ENCODE measurements at places on chromosomes 6 and 20.

DNA sequence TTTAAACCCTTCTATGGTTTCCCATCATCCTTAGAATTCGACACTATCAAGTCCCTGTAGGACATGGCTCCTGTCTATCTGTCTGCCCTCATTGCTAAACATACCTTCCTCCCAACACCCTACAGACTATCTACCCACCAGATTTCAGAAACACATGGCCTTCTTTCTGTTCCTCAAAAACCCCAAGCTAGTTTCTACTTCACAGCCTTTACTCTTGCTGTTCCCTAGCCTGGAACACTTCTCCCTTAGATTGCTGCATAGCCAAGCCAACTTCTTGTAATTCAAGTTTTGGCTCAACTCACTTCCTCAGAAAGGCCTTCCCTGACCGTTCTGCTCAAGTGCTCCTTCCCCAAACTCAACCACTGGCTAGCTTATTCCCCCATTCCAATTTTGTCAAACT lies 156.2 kb downstream of the BTBD9 start:
- peak; percentile 5 for DNase-seq

GRCh38 chr6:35725721-35726438 lies 11.0 kb upstream of the ARMC12 start:
- peak; percentile 23 for DNase-seq

- no peak for DNase-seq
These were observed 12.5 kb downstream of the OTOR start for GRCh38 chr20:16760431-16761304.

GRCh38 chr6:5729080-5729434 lies 277.7 kb downstream of the NRN1 start:
- no peak for DNase-seq

DNA sequence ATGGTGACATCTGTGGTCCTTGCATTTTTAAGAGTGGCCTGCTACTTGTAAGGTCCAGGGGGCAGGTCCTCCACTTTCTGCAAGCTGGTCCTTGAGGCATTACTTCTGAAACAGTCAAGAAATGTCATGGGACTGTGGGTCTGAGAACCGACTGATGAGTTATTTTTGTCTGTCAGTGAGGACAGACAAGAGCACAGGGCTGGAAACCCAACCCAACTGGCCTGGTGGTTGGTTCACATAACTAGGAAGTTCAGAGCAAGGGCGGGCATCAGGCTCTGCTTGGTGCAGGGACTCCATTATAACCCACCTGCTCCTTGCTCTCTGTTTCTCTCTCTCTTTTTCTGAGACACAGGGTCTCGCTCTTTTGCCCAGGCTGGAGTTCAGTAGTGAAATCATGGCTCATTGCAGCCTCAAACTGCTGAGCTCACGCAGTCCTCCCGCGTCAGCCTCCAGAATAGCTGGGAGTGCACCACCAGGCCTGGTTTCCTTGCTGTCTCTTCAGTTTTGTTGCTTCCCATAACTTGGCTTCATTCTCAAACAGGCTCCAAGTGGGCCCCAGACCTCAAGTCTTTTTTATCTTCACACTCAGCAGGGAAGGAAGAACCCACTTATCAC lies 9.2 kb downstream of the CST3 start:
- DNase-seq = no peak

- peak; percentile 33 for DNase-seq
These were observed 96.7 kb downstream of the TOX2 start for GRCh38 chr20:44011251-44011940.

- peak; percentile 15 for DNase-seq
These were observed 785 bp upstream of the ULBP3 start for GRCh38 chr6:150069706-150070105.

GRCh38 chr6:9834233-9834632 lies 580.6 kb downstream of the TFAP2A start:
- no peak for DNase-seq

DNA sequence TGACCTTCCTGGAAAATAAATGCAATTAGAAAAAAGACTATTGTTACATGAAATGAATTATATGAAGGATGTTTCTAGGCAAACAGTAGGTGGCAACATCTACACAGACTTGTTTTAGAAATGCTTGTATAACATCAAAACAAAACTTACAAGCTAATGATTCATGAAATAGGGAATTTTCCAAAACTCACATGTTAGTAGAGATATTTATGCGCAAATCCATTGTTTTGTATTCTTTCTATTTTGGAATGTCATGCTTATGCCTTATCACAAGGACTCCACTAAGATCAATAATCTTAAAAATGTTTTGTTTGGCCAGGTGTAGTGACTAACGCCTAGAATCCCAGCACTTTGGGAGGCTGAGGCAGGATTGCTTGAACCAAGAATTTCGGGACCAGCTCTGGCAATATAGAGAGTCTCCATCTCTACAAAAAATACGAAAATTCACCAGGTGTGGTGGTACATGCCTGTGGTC lies 32.3 kb upstream of the LGSN start:
- DNase-seq = no peak

GRCh38 chr20:36405255-36405654 lies 99.1 kb downstream of the DLGAP4 start:
- DNase-seq = no peak

- DNase-seq = no peak
These were observed 97.4 kb downstream of the PLCB4 start for GRCh38 chr20:9166153-9166780.

DNA sequence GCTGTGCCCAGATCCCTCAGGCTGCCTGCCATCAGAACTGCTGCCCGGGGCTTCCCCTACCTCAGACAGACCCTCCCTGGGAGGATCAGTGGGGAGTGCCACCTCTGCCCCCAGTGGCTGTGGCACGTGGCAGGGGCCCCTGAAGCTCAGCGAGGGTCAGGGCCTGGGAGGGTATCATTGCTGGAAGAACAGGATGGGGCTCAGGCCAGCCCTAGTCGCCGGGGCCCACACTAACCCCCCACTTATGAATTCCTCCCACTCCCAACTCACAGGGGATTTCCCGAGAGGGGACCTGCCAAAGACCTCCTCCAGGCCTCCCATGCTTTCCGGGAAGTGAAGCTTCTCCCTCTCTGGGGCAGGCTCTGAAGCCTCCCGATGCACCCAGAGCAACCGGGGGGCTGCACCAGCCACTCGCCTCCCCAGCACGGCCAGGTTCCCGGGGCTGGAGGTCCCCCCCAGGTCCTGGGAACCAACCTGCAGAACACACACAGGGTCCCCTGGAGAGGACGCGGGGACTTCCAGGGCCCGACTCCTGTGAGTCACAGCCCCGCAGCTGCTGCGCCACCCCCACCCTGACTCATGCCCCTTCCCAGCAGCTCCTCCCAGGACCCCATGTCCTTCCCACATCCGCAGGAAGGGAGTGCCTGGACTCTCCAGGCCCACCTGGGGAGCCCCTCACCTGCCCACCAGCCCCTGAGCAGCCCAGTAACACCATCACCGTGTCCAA lies 2.5 kb downstream of the TNFRSF6B start:
- no peak for DNase-seq

DNA sequence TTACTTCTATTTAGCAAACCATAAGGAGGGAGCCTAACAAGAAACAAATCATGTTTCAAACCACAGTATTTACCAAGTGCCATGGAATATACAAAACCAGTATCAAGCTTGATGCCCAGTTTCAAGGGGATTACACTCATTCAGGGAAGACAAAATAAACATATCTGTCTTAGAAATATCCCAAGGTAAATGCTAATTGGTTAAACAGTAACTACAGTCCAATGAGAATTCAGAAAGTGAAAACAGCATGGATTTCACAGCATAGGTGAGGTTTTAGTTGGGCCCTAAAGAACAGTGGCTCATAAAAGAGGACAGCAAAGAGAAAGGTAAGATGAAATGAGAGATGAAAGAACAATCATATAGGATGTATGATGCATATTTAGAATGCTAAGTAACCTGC lies 110.3 kb downstream of the CHD6 start:
- DNase-seq = no peak

DNA sequence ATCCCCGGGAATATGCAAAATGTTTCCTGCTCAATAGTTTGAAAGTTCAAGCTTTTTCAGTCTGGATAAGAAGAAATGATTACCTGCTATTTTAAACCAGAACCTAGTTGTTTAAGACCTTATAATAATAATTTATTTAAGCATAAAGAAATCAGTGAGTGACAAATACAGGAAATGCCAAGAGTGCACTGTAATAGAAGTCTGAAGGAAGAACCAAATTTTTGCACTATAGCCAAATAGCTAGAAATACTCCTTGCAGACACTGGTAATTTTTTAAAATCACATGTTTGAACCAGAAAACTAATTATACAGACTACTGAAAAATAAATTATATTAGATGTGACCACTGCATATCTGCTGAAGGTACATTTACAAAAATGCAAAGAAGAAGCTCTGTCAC lies 93.2 kb downstream of the MMS22L start:
- DNase-seq = no peak

GRCh38 chr6:163943607-163944385 lies 529.3 kb downstream of the QKI start:
- DNase-seq = no peak

- no peak for DNase-seq
These were observed 144.1 kb downstream of the QRSL1 start for GRCh38 chr6:106773522-106773921.

DNA sequence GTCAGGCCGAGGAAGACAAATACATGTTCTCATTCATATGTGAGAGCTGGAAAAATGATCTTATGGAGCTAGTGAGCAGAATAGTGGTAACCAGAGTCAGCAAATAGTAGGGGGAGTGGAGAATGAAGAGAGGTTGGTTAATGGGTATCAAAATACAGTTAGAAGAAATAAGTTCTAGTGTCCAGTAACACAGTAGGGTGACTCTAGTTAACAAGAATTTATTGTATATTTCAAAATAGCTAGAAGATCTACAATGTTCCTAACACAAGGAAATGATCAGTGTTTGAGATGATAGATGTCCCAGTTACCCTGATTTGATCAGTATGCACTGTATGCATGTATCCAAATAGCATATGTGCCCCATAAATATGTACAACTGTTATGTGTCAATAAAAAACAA lies 128.4 kb downstream of the BCKDHB start:
- DNase-seq = no peak

- DNase-seq = no peak
These were observed 73.8 kb upstream of the CD93 start for GRCh38 chr20:23159947-23160318.

DNA sequence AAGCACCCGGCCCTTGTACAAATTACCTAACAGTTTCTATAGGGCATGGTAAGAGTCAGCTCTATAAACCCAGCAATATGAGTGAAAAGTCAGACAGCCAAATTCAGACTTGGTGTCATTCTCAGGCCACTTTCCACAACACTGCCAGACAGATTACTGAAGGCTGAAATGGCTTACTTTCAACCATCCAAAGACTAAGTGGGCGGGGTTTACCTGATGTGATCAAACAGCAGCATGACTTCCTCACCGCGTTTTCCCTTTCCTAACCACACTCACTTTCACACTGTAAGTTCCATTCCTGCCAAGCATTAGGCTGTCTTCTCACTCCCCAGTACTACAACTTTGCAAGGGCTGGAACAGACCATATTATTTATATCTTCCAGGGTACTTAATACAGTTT lies 85.9 kb downstream of the SMLR1 start:
- DNase-seq = no peak

- DNase-seq = no peak
These were observed 344.2 kb downstream of the RFPL4B start for GRCh38 chr6:112691289-112691688.

DNA sequence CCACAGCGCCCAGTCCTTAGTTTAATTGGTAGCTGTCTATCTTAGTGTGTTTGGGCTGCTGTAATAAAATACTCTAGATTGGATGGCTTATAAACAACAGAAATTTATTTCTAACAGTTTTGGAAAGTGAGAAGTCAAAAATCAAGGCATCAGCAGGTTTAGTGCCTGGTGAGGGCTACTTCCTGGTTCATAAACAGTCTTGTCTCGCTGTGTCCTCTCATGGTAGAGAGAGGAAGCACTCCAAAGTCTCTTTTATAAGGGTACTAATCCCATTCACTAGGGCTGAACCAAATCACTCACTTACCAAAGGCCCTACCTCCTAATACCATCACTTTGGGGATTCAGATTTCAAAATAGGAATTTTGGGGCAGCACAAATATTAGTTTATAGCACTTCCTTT lies 336.9 kb upstream of the RSPO3 start:
- DNase-seq = no peak

DNA sequence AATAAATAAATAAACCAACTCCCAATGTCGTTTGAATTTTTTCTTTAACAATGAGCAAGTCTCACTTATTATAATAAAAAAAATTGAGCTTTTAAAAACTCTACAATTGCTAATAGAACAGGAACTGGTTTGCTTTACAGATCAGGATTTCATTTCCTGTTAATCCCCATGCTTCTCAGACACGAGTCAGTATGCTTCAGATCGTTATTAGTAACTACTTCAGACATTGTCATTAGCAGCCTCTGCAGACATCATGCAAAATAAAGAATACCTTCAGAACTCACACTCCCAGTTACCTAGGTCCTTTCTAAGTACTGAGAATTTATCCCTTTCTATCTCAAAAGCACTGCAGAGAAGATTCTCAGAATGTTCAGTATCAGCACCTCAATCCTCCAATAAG lies 10.0 kb upstream of the FAM210B start:
- no peak for DNase-seq

DNA sequence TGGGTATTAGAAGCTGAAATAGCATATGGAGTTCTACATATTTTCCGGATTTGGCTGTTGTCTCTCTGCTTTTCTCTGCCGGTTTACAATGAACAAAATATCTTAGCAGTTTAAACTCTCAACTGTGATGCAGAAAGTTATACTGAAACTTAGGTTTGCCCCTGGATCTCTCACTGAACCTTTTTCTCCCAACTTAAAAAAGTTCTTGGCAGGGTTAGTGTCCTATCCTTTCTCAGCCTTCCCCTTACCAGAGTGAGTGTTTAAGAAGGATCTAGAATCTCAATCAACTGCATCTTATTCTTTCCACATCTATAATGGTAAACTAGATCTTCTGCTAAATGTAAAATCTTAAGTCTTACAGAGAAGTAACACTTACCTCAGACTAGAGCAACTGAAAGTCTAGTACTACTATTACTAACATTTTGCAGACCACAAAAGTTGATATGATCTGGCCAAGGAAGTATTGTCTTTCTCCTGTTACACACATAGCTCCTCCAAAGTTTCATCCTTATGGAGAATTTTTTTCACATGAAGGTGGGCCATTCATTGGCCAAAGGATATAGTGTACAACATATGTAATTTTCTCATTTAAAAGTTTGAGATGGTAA lies 392.3 kb upstream of the RUNX2 start:
- DNase-seq = no peak

GRCh38 chr20:41510224-41510623 lies 108.0 kb downstream of the CHD6 start:
- no peak for DNase-seq

- DNase-seq = peak; percentile 66
These were observed 155.6 kb upstream of the SNX9 start for GRCh38 chr6:157667211-157668008.

- no peak for DNase-seq
These were observed 90.3 kb downstream of the RNF144B start for GRCh38 chr6:18477301-18477941.

DNA sequence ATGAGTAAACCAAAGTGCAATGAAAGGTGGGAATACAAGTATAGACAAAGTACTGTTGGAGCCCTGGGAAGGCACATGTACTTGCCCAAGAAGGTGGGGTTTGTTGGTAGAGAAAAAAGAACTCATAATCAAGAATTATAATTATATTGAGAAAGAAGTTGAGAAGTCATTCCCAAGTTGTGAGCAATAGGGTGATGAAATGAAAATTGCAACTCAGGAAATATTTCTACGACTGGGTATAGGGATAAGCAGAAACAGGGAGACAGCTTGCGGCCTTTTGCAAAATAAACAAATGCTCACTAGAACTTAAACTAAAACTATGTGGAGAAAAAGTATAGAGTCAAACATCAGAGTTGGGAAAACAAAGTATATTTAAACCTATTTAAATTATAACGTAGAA lies 250.7 kb upstream of the FAM83B start:
- DNase-seq = no peak

All from CD4-positive, alpha-beta T cell treated with Interferon alpha-2 for 1 hour (primary cell).